ENCODE measurements at places on chromosomes 16 and 17. TPM values are rescaled to one million over a fixed set of nuclear protein-coding genes. Genes with fewer than 3 reads are reported as not detected.

Gene KRTAP4-16
- total RNA-seq, result not detected

DNA sequence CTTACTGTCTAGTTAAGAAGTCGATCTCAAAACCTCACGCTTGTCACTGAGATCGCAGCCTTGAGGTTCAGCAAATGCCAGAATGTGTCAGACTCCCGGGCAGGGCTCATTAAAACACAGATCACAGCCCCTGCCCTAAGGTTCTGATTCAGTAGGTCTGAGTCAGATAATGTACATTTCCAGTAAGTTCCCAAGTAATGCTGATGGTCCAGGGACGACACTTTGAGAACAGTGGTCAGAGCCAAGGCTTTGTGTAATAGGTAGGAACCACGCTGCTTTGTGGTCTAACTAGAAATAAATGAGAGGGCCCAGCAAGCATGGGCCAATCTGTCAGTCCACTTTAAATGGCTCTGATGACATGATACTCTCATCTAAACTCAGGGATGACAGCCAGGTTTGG is 228.6 kb downstream of the ZFHX3 start:
- H3K27ac ChIP-seq, result no peak overlapping the region
- H3K4me3 ChIP-seq, result no peak overlapping the region
- no peak for DNase-seq
- H3K4me1 ChIP-seq, result no peaks in the 10 kb centered on the region

Gene SLFN14
- not detected for total RNA-seq

DNA sequence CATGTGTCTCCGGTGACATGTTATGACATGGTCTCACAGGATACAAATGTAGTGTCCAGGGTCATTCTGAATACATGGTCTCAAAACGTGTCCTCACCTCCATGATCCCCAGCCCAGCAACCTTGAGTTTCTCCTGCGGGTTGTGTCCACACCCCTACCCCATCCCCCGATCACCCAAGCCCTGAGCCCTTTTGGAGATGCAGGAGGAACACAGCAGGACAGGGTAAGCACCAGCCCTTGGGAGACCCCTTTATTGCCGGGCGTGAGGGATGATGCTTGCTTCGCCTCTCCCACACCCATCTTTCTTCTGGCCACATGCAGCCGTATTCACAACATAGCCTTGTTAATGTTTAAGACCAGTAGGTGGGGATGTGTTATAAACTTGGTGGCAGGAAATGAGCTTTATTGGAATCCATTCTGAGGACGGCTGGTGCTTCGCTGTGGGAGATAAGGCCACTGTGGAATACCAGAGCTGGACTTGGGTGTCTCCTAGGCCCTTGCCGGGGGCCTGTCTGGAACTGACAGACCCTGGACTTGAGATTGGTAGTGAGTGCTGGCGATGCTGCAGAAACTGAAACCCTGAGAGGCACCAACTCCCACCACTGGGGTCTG is 5.5 kb downstream of the TMEM132E start:
- no peak for DNase-seq
- H3K4me1 ChIP-seq, result peaks cover 10% of the 10 kb centered on the region
- no peak overlapping the region for H3K27ac ChIP-seq
- H3K36me3 ChIP-seq, result no peaks in the 10 kb centered on the region
- peaks cover 25% of the 10 kb centered on the region for H3K27me3 ChIP-seq

Gene CA7
- not detected for total RNA-seq

DNA sequence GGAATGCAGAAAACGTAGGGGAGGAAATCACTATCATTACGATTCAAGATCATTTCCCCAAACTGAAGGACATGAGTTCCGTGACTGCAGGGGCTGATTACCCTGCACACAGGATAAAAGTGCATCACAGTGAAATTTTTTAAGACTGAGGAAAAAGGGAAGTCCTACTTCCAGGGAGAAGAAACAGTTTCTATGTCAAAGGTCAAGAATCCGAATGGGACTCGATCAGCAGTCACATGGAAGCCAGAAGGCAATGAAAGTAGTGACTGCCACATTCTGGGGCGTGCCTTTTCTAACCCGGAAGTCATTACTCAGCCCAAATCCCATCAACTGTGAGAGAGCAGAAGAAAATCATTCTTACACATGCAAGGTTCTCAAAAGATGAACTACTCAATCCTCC is 12.1 kb downstream of the ZZEF1 start:
- H3K27me3 ChIP-seq, result no peaks in the 10 kb centered on the region
- no peaks in the 10 kb centered on the region for H3K36me3 ChIP-seq
- H3K27ac ChIP-seq, result no peak overlapping the region
- no peak overlapping the region for H3K4me3 ChIP-seq
- no peak for DNase-seq

- no peak overlapping the region for H3K4me3 ChIP-seq
- no peaks in the 10 kb centered on the region for H3K36me3 ChIP-seq
- no peaks in the 10 kb centered on the region for H3K4me1 ChIP-seq
- H3K27ac ChIP-seq, result no peak overlapping the region
Measured at GRCh38 chr16:65548470-65548869, 426.6 kb upstream of the CDH11 start.

Gene DPEP2
- total RNA-seq, result not detected

Data from Panc1 (cell line).